ENCODE measurements at places on chromosomes 2 and 18. TPM values are rescaled to one million over a fixed set of nuclear protein-coding genes. Genes with fewer than 3 reads are reported as not detected.

The NEUROD1 gene
- not detected for total RNA-seq

The SERPINB4 gene
- not detected for total RNA-seq

The GCG gene
- not detected for total RNA-seq

The PDE1A gene
- total RNA-seq, result 5.2 TPM

The HOXD8 gene
- total RNA-seq, result 2.3 TPM

The RGPD3 gene
- 0.21 TPM for total RNA-seq

The ZRANB3 gene
- total RNA-seq, result 3.7 TPM

The RBM44 gene
- 0.59 TPM for total RNA-seq

The ATRAID gene
- 102 TPM for total RNA-seq

The OTOS gene
- not detected for total RNA-seq

The TEKT4 gene
- total RNA-seq, result 3.4 TPM

The RAB12 gene
- total RNA-seq, result 50.2 TPM

The IL36A gene
- total RNA-seq, result not detected

The ANKRD23 gene
- total RNA-seq, result 3.5 TPM

The CNNM4 gene
- 15.7 TPM for total RNA-seq

The FAM237A gene
- not detected for total RNA-seq

The REG1B gene
- not detected for total RNA-seq

The FAM136A gene
- total RNA-seq, result 19.5 TPM

The CDCA7 gene
- 0.89 TPM for total RNA-seq

The FOXI3 gene
- not detected for total RNA-seq

The PTH2R gene
- 0.32 TPM for total RNA-seq

The SGPP2 gene
- 23.9 TPM for total RNA-seq

The TGOLN2 gene
- 171 TPM for total RNA-seq

The PTPN2 gene
- 52.6 TPM for total RNA-seq

The MARCO gene
- total RNA-seq, result 491 TPM

The ELOA2 gene
- not detected for total RNA-seq

The RAB6C gene
- total RNA-seq, result not detected

The DQX1 gene
- total RNA-seq, result 0.44 TPM

The TRABD2A gene
- total RNA-seq, result 5.4 TPM

The GLI2 gene
- 3.3 TPM for total RNA-seq

The CD8A gene
- total RNA-seq, result 5.5 TPM

The PAX3 gene
- not detected for total RNA-seq

The UCN gene
- total RNA-seq, result 4.0 TPM

The DAW1 gene
- total RNA-seq, result 4.9 TPM

The PLCD4 gene
- total RNA-seq, result 1.1 TPM

The CYTIP gene
- 40.5 TPM for total RNA-seq

The CERKL gene
- 1.7 TPM for total RNA-seq

The IHH gene
- total RNA-seq, result 0.71 TPM

The TMEM163 gene
- total RNA-seq, result 31.9 TPM

The TFCP2L1 gene
- total RNA-seq, result 19.2 TPM

The ZNF396 gene
- total RNA-seq, result 4.4 TPM

The SFT2D3 gene
- total RNA-seq, result 7.4 TPM

The ABHD1 gene
- 0.21 TPM for total RNA-seq

The ZNF532 gene
- total RNA-seq, result 54.0 TPM

The TM4SF20 gene
- total RNA-seq, result not detected

The VWC2L gene
- total RNA-seq, result not detected

The CRYGC gene
- not detected for total RNA-seq

The SNTG2 gene
- 1.4 TPM for total RNA-seq

The NEU4 gene
- total RNA-seq, result not detected

The C2orf15 gene
- total RNA-seq, result 1.5 TPM

The PDIA6 gene
- total RNA-seq, result 167 TPM

The PAX8 gene
- total RNA-seq, result 1.2 TPM

The C1GALT1C1L gene
- 0.44 TPM for total RNA-seq

The STAT1 gene
- 103 TPM for total RNA-seq

The APOB gene
- total RNA-seq, result 0.53 TPM

The NEB gene
- 0.83 TPM for total RNA-seq
